Endothelial cell (in vitro differentiated cells): ENCODE measurements at places on chromosomes 1 and 21.

DNA sequence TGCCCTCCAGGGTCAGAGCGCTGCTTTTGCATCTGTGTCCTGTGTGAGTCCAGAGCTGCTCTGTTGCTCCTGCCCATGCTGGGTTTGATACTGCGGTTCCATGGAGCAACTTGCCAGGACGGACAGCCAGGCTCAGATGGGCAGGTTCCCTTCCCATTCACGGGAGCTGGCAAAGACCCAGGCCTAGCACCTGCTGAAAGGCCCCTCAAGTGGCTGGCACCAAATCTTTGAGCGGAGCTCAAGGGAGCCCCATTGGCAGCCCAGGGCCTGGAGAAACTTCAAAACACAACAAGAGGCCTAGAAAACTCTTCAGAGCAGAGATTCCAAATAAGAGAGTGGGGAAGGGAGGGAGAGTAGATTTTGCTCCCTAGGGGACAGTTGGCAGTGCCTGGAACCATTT, 97.2 kb downstream of the ACTL8 start:
- DNase-seq, result no peak

DNA sequence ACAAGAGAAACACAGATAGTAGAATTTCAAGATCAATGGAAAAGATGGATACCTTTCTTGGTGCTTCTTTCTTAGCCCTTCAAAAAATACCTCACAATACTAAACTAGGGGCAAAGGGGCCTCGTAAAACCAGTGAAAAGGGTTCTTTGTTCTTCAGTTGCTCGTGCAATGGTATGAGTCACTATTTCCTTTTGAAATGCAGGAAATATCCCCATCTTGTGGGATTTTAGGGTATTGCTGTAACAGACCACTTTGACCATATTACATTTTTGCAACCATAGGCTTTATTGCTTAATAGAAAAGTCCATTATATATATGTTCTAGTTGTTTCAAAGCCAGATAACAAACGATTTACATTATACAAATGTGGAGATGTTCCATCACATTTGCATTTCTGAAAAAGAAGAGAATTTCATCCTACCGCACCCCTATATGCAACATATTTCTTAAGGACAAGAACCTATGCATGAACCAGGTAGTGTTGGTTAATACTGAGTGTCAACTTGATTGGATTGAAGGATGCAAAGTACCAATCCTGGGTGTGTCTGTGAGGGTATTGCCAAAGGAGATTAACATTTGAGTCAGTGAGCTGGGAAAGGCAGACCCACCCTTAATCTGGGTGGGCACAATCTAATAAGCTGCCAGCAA, 88.6 kb upstream of the PKN2 start:
- no peak for DNase-seq

GRCh38 chr1:225820522-225821120, 10.7 kb downstream of the EPHX1 start:
- DNase-seq, result no peak

DNA sequence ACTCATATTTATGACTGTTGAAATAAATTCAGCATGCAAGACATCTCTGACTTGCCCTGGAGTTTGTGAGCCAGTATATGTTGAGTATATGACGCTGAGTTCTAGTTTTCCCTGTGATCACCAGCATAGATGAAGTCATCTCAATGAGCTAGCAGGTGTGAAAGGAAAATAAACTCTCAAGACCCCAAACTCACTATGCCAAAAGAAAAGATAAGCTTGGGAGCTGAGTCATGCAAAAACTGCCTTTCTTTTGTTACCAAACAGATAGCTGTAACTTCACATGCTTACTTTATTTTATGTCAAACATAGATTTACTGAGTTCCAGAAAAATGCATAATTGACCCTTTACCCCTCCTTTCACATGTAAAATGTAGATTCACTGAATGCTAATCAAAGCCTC, 52.9 kb downstream of the SERBP1 start:
- no peak for DNase-seq

GRCh38 chr1:15712168-15712567, 23.9 kb upstream of the SLC25A34 start:
- no peak for DNase-seq

- DNase-seq, result no peak
Observed at GRCh38 chr1:31373897-31374486, 1.1 kb upstream of the FABP3 start.

- no peak for DNase-seq
Observed at GRCh38 chr21:44301961-44302406, 2.1 kb downstream of the PFKL start.

GRCh38 chr1:227944090-227944930, 3.4 kb downstream of the WNT9A start:
- DNase-seq, result no peak

- no peak for DNase-seq
Observed at GRCh38 chr1:174191349-174191862, 32.1 kb downstream of the RABGAP1L start.

GRCh38 chr1:235069577-235070563, 58.8 kb downstream of the TOMM20 start:
- no peak for DNase-seq

DNA sequence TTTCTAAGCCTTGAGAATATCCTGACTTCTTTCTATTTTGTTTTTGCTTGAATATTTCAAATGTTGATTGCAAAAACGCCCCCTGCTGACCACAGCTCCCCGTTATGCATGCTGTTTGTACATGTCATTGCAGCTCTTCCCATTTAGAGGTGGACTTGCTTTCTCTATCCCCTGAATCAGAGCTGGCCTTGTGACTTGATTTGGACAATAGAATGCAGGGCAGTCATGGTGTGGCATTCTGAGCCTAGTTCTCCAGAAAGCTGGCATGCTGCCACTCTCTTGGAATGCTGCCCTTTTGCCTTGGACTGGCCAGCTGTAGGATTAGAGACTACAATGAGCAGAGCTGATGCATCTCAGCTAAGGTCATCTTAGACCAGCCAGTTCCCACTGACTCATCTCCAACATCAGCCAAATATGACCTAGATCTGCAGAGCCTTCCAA, 1561.5 kb downstream of the MRPL39 start:
- peak; percentile 18 for DNase-seq

- DNase-seq, result no peak
Observed at GRCh38 chr1:226606311-226607267, 58.0 kb downstream of the STUM start.

GRCh38 chr1:55252942-55253589, 37.9 kb upstream of the USP24 start:
- DNase-seq, result no peak

- no peak for DNase-seq
Observed at GRCh38 chr1:37175666-37176215, 141.4 kb upstream of the GRIK3 start.

GRCh38 chr1:165218731-165219130, 137.8 kb downstream of the LMX1A start:
- DNase-seq, result no peak

DNA sequence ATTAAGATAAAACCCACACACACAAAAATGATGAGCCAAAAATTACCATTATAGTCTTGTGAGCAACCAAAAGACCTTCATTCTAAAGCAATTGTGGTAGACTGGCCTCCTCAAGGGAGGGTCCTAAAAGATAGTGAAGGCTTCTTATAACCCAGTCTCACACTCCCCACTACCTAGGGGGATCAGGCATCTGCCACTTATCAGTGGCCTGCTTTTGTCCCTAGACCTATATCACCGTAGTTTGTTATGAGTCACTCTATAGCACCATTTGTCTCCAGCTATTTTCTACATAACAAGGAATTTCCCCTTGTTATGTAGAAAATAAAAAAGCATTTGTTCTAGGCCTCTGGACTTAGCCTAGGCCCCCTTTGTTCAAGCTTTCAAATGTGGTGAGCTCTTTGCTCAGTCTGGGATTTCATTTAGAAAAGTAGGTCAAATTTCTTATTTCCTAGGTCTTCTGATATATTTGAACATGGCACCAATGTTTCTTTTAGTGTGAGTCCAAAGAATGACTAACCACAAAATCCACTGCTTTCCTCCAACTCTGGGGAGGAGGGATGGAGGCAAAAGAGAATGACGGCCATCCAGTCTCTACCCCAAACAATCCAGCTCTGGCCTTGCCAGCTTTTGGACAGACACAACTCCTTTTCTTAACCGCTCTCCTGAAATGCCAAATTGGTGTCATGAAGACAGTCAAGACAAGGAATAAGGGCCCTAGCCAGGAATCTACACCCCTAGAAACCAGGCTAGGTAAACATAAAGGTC, 8.9 kb downstream of the ADAR start:
- no peak for DNase-seq

- DNase-seq, result no peak
Observed at GRCh38 chr1:21161842-21162241, 14.9 kb downstream of the EIF4G3 start.

DNA sequence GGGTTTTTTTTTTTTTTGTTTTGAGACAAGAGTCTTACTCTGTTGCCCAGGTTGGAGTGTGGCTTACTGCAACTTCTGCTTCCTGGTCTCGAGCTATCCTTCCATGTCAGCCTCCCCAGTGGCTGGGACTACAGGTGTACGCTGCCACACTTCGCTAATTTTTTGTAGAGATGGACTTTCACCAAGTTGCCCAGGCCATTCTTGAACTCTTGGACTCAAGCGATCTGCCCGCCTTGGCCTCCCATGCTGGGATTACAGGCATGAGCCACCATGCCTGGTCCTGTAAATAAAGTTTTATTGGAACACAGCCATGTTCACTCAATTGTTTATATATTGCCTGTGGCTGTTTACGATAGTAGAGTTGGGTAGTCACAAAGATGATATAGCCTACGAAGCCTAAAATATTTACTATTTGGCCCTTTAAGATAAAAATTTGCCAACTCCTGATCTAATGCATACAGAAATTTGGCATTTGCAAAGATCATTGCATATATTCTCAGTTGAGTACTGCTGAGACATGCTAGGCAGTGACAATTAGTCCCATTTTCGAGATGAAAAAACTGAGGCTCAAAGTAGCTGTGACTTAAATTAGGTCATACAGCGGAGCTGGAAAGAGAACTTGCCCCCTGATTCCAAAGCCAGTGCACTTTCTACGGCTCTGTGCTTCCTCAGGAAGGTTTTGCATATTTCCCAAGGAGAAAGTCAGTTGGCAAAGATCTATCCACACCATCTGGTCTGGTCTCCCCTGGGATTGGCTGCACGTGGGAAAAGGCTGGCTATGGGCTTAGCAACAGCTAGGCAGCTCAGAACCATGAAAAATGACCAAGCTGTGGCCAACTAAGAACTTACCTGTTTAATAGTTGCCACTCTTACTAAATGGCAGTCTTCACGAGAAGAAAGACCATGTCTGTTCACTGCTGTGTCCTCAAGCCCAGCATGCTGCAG, 19.4 kb downstream of the MECR start:
- no peak for DNase-seq

DNA sequence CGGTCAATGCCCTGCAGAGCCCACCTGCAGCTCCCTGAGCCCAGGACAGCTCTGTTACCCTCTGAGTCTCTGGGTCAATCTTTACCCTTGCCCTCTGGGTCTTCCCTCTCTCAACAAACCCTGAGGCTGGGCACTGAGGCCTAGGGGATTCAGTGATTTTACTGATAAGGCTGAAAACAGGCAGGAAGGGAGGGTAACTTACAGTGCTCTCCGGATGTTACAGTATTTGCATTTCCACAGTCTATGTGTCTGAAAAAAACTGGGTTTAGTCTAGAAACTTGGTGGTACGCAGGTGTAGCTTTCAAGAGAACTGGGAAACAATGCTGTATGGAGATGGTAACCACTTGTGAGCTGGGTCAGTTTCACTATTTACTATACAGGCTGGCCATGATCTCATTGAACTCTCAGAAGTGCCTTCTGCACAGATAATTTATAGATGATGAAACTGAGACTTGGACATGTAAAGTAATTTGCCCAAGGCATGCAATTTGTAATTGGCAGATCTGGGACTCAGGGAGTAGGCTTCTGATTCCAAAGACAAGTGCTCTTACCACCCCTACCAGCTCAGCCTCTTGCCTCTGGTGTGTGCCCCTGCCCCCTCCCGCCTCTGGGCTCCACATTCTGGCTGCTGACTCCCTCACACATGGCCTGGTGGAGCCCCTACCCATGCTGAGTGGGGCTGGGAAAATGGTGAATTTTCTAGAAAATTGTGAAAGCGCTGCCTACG, 48.8 kb downstream of the TENT5C start:
- DNase-seq, result no peak

- DNase-seq, result no peak
Observed at GRCh38 chr1:22531251-22531650, 32.0 kb upstream of the EPHA8 start.

- no peak for DNase-seq
Observed at GRCh38 chr1:26359981-26360806, 6.3 kb upstream of the CRYBG2 start.

GRCh38 chr1:222123111-222123510, 381.2 kb upstream of the DUSP10 start:
- DNase-seq, result no peak

DNA sequence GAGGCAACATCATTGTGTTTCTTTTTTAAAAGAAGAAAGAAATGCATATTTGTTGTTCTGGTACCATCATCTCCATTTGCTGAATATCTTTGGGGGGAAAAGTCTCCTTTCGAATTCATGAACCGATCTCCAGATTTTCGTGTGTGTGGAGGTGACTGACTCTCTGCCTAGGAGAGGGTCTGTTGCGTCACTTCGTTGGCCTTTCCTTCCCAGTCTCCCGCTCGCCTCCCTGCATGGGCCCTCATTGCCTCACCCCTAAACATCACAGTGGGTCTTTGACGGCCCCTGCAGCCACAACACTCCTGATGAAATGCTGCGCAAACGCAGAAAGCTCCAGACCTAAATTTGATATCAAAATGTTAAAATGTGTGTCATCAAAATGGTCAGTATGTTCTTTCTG, 103.2 kb upstream of the RALGPS2 start:
- DNase-seq, result no peak

GRCh38 chr1:89295187-89295586, 22.5 kb upstream of the GBP5 start:
- DNase-seq, result no peak
